ENCODE measurements at places on chromosomes 4 and X.

- DNase-seq: peak; percentile 24
These were observed 293.1 kb downstream of the CAMK2D start for GRCh38 chr4:113468165-113469022.

GRCh38 chrX:68827256-68827655 is 1.6 kb upstream of the EFNB1 start:
- DNase-seq: no peak

DNA sequence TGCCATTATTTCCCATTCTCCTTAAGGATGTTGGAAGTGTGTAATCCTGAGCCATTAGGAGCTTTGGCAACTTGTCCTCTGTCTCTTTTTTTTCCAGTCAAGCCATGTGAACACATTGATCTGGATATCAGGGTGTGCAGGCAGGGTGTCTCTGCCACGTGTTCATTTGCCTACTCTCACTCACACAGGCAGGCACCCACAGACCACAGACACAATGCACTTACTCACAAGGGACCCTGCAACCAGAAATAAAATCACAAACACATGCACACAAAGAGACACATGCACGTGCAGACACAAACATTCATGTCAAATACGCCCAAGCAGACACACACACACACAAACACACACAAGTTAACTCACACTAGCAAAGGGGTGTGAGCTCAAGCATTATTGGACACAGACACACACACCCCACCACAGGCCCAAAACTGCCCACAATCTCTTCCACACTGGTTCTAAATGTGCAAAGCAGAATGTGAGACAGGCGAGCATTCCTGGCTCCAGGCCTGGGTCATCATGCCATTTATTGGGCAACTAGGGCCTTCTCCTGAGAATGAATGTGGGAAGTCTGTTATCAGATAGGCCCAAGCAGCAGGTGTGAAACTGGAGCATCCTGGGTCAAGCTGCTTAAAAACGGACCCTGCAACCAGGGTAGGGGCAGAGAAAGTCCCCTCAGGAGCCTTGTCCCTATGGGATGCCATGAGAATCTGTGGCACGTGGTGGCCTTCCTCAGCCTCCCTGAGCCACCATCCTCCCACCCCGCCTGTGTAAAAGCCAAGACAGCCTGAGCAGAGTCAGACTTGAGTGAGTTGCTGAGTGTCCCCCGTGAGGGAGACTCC is 63.4 kb downstream of the NBDY start:
- DNase-seq: no peak

DNA sequence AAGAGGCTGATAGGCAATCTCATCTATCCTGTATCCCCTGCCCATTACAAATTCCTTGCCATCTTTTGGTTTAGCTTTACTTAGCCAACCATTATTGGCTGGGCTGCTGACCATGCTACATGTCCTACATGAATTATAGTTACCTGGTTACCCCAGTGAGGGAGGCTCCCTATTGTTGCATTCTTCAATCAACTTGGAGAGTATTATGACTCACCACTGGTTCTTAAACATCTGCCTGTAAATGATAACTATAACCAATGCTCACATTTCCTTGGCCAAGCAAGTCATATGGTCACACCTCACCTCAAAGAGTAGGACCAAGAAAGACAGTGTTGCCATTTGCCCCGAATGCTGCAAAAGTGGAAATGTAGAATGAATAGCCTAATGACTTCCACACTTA is 297.6 kb downstream of the IL15 start:
- DNase-seq: no peak

- DNase-seq: no peak
These were observed 14.8 kb upstream of the MAMLD1 start for GRCh38 chrX:150348365-150348764.

- DNase-seq: no peak
These were observed 39.5 kb upstream of the ZNF330 start for GRCh38 chr4:141180991-141181761.

- DNase-seq: no peak
These were observed 94.7 kb upstream of the CBLL2 start for GRCh38 chrX:22177950-22178515.

DNA sequence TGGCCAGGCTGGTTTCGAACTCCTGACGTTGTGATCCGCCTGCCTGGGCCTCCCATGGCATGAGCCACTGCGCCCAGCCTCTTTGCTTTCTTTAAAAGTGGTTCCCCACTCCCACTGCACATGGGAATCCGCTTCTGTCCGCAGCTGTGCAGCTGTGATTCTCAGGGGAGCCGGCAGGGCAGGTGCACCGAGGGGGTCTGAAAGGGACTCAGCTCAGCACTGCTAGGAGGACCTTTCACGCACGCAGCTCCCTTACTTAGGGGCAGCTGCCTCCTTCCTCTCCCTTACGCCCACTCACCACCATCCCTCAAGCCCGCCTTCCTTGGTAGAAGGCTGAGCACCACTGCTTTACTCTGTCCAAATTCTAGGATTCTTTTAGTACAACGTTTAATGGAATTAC is 40.4 kb upstream of the CYP4V2 start:
- no peak for DNase-seq

DNA sequence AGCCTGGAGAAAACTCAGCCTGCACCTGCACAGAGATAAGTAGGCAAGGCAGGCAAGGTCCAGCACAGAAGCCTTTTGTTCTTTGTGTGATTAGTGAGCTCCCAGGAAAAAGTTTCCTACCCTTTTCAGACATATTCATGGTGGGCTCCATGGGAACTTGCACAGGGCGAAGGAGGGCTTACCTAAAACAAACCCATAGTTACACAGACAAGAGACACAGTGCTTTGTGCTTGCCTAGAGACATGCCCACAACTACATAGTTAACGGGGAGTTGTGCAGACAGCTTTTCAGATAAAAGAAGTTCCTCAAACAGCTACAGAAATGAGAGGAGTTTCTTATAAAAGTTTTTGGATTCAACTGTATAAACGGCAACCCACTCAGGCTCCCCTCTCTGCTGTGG is 180.5 kb downstream of the GLUD2 start:
- DNase-seq: no peak

GRCh38 chr4:45865781-45866180 is 258.1 kb downstream of the GABRG1 start:
- DNase-seq: no peak

DNA sequence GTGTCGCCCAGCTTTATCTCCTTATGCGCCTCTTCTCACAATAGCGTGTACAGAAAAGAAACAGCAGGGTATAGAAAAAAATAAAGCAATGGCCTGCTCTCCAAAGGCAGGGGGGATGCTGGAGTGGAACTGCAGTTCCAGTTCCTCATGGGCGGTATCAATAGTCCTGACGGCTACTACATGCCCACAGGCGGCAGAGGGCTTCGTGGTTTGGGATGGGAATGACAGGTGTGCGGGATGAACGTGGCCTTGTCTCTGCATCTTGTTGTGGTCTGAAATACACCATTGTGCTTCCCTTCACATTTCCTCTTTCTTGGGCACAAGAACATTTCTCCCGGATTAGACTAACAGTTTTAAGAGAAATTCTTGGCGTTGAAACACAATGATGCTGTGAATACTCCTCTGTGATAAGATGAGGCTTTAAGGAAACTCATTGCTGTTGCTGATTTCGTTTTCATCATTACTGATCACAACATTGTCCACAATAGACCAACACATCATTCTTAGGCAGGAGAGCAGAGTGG is 124.1 kb upstream of the IGFBP7 start:
- no peak for DNase-seq

- no peak for DNase-seq
These were observed 58.1 kb upstream of the TLR3 start for GRCh38 chr4:186010821-186011220.

DNA sequence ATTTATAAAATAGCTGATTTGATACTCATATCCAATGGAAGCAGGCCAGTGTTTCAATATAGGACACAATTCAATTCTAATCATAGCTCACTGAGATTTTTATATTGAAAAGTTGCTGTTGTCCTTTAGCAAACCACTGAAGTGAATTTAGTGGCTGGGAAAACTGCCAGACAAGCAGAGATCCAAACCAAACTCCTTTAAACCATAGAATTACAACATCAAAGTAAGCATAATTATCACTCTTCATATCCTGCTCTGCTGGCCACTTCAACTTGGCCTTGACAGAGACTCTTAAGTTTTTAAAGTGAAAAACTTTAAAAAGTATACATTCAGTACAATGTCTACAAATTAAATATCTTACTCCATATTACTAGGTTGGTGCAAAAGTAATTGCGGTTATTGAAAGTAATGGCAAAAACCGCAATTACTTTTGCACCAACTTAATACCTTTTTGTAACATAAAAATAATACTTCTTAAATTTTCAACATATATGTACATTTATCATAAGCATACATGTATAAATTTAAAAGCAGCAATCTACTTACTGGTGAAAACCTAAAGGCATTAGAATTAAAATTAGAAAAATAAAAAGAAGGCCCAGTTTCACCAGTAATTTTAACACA is 433.0 kb downstream of the PCDH10 start:
- no peak for DNase-seq

DNA sequence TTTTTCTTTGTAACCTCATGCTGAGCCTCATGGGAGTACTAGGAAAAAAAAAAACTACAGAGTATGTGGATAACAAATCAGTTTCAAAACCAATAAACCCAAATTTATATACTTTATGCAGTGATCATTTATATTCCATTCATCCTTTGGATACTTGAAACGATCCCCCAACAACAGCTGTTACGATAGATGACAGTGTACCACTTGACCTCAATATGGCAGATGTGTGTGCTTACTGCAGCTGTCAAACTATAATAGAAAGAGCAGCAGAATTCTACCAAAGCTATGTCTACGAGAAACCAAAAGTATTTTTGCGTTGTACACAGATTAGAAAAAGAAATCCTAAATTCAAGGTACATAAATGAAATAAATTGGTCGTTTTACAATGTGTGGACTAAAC is 337.8 kb downstream of the PDGFC start:
- DNase-seq: no peak

DNA sequence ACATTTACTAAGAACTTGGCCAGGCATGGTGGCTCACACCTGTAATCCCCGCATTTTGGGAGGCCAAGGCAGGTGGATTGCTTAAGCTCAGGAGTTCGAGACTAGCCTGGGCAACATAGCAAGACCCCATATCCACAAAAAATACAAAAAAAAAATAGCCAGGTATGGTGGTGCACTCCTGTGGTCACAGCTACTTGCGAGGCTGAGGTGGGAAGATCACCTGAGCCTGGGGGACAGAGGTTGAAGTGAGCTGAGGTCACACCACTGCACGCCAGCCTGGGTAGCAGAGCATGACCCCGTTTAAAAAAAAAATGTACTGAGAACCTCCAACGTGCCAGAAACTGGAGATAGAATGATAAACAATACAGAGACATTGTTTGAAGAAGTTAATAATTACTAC is 8.0 kb downstream of the OPRPN start:
- no peak for DNase-seq

DNA sequence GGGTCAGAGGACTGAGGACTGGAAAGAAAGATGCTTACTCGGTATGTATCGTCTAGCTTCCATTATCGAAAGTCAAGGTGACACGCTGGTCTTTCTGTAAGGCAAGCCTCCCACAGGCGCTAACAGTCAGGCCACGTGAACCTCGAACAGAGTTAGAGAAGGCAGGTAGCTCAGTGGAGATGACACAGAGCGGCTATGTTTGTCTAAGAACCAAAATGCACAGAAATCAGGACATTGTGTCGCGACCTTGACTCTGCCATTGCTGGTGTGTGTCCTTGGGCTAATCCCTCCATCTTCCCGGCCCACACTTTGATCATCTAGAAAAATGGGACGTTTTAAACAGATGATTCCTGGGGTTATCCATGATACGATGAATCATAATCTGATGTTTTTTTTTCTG is 40.3 kb downstream of the IRF2 start:
- DNase-seq: no peak

GRCh38 chrX:70808942-70809940 is 99.3 kb downstream of the TEX11 start:
- DNase-seq: no peak

GRCh38 chr4:38684951-38685844 is 21.2 kb downstream of the KLF3 start:
- DNase-seq: no peak

- no peak for DNase-seq
These were observed 5.9 kb downstream of the RIPPLY1 start for GRCh38 chrX:106897259-106897658.

- no peak for DNase-seq
These were observed 281.0 kb downstream of the BMPR1B start for GRCh38 chr4:95038791-95039190.

DNA sequence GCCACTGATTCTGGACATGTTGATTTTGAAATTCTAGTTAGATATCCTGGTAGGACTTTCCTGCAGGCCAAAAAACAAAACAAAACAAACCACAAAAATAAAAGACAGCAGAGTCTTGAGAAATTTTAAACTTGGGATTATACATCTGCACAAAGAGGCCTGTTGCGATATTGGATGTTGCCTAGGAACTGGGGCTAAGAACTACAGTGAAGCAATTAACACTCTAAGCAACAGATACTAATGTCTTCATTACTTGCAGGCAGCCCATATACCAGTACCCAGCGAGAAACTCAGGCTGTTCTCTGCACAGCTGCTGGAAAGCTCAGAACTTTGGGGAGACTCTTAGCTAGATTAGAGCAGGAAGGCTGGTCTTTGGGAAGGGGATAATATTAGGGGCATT is 69.1 kb upstream of the SCOC start:
- no peak for DNase-seq

DNA sequence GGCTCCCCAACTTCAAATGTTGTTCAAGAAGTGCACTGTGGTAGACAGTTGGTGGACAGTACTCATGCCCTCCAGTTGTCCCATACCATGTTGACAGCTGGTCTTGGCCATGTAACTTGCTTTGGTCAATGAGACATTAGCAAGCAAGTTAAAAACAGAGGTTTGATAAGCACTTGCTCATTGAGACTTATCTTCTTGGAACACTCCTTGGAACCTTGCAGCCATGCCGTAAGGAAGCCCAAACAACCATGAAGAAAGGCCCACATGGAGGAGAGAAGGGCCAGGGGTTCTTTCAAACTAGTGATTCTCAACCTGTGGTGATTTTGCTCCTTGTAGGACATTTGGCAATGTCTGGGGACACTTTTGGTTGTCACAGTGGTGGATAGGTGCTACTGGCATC is 2.6 kb upstream of the PRPS2 start:
- DNase-seq: no peak

DNA sequence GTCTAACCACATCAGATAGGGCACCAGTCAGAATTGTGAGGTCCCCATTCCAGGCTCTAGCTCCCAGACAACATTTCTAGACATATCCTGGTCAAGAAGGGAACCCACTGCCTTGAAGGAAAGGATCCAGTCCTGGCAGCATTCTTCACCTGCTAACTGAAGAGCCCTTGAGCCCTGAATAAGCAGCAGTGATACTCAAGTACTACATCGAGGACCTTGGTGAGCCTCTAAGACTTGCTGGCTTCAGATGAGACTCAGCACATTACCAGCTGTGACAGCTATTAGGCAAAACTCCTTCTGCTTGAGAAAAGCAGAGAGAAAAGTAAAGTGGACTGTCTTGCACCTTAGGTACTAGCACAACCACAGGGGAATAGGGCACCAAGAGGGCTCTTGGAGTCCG is 205.8 kb upstream of the F9 start:
- no peak for DNase-seq

DNA sequence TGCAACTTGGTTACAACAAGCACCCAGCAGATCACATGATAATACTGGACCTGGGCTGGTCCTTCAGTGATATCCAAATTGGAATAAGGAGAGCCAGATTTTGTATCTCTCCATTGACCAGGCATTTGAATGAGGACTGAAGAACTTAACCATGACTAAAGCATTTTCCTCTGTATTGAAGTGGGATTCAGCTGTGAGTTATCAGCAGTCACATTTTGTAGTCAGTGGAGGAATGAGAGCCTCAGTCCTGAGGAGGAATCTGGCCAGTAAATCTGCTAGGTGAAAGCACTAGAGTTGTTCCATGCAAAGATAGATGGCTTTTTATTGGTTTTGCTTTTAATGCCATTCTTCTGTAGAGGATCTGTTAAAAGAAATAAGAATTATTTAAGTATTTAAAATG is 1506.0 kb downstream of the PCDH7 start:
- no peak for DNase-seq
